ENCODE measurements at places on chromosomes 13 and 19. TPM values are rescaled to one million over a fixed set of nuclear protein-coding genes. Genes with fewer than 3 reads are reported as not detected.

The CEACAM4 gene
- total RNA-seq, result not detected

The ATP8B3 gene
- 0.93 TPM for total RNA-seq

The IGFL3 gene
- total RNA-seq, result not detected

The SF3A2 gene
- 47.2 TPM for total RNA-seq

The TNFRSF19 gene
- under 0.01 TPM for total RNA-seq

The COL4A2 gene
- total RNA-seq, result 806 TPM

The PRR36 gene
- total RNA-seq, result not detected

The CLC gene
- total RNA-seq, result not detected

The ZNF544 gene
- total RNA-seq, result 36.4 TPM

The BLOC1S3 gene
- total RNA-seq, result 9.6 TPM

The FBN3 gene
- not detected for total RNA-seq

The OR10H2 gene
- total RNA-seq, result not detected

The OR10H1 gene
- total RNA-seq, result not detected

Data from mammary microvascular endothelial cell (primary cell).